COLO829 (cell line): ENCODE measurements at places on chromosomes 3 and 15.
A peak's percentile ranks its signal among the peaks of the same experiment; 100 is the strongest.

- no peak for DNase-seq
Observed at GRCh38 chr3:53740956-53741355, 105.3 kb downstream of the CHDH start.

DNA sequence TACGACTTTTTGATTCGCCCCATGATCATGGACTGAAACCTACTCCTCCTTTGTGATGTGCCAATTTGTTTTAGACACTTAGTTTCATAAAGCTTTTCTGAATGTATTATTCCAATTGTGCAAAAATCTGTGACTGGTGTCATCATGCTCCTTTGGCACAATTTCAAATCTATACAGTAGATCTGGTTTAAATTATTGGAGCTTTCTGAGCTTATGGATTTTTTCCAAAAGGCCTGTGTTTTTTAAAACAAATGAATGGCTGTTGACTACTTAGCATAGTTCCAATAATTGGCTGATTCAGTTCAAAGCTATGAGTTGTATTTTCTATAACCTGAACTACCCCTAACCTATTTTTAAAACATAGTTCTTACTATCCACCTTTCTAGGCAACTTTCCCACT lies 282.7 kb downstream of the CNTN3 start:
- DNase-seq, result no peak

GRCh38 chr3:197027896-197028727 lies 1.5 kb downstream of the MELTF start:
- DNase-seq, result no peak

DNA sequence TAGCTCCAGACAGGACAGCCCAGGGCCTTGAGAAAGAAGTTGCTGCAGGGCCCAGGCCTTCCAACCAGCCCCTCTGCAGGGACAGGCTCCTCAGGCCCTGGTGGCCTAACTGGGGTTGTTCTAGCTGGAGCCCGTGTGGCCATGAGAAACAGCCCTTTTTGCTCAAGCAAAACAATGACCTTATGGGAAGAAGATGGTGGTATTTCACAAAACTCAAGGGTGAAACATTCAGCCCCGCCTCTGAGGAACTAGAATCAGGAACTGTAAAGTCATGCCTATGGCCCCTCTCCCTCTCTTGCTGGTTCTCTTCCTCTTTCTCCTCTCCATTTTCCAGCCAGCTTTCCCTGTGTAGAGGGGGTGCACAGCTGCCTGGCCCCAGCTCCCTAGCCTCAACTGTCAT lies 273.3 kb downstream of the RPLP1 start:
- no peak for DNase-seq

GRCh38 chr15:98124581-98124980 lies 164.1 kb downstream of the ARRDC4 start:
- DNase-seq, result no peak

DNA sequence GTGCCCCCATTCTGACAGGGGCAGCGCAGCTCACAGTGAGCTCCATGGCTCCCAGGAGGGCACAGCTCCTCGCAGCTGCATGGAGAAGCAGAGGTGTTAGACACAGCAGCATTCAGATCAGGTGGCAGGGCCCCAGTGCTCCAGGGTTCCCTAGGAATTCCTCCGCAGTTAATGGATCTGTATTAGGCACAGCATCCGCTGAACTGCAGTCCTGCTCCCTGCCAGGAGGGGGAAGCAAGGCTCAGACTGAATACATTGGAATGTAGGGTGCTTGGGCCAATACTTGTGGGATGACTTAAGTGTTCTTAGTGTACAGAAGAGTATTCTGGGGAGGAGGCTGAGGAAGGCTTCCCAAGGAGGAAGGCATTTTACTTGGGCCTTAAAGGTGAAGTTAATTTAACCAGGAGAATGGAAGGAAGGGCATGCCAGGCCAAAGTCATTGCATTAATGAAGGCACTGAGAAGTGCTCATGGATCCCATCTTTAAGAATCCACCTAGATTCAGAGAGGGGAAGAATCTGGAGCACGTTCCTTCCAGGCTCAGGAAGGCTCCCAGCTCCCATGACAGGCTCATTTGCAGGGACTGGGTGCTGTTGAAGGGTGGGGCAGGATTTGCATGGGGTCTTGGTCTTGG lies 111.6 kb downstream of the RAB11A start:
- DNase-seq, result peak; percentile 48

DNA sequence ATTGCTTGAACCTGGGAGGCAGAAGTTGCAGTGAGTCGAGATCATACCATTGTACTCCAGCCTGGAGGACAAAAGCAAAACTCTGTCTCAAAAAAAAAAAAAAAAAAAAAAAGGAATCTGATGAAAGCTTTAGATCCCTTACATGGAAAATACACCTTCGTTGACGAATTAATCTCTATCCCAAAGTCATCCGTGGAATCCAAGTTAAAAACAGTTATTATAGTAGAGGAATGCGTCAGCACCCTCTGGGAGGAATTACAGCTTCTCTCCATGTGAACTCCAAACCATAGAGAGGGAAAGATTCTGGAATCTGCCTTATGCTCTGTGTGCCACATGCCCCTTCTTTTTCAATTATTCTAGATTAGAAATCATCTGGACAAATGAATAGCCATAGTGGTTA lies 192.3 kb upstream of the C2CD4B start:
- no peak for DNase-seq

- peak; percentile 19 for DNase-seq
Observed at GRCh38 chr15:40279437-40280141, 3.3 kb downstream of the ANKRD63 start.

- DNase-seq, result no peak
Observed at GRCh38 chr15:55394694-55395093, 13.5 kb downstream of the CCPG1 start.

- DNase-seq, result no peak
Observed at GRCh38 chr3:26350853-26351252, 271.7 kb upstream of the LRRC3B start.

GRCh38 chr15:58492661-58493397 lies 61.0 kb downstream of the LIPC start:
- DNase-seq, result no peak

- DNase-seq, result peak; percentile 71
Observed at GRCh38 chr3:14265246-14265962, 86.8 kb downstream of the LSM3 start.

DNA sequence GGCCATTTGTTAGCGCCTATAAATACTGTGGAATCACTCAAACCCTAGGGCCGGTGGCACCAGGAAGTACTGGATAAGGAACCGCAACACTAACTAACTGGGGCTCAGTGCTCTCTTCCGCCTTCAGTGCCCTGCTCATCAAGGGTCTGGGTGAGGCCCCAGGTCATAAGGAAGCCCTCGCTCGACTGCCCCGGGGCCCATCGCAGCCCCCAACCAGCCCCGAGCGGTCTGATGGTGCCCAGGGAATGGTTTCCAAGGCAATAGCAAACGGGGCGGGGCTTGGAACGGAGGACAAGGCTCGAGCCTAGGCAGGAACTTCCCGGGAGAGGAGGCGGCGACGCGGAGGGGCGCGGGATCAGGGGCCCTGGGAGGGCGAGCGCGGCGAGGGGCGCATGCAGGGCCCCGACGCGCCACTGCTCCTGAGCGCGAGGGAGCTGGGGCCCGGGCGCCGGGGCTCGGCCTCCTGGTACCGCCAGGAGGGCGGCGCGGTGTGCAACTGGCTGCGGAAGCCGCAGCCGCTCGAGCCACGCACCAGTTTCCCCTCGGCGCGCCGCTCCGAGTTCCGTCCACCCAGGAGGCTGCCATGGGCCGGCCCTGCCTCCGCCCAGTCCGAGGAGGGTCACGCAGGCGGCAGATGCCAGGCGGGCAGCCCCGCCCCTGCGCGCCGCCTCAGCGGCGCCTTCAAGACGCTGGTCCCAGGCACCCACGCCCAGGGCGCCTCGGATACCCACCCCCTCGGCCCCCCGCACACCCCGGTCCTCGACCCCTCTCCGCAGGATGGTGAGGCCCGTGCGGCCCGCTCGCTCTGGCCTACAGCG lies at the start of gene TTLL3:
TSS of gene TTLL3 (plus strand) at position 648 of the 818 bp plus-strand sequence. CDS start 400 bp downstream, outside the sequence.
- DNase-seq, result no peak

DNA sequence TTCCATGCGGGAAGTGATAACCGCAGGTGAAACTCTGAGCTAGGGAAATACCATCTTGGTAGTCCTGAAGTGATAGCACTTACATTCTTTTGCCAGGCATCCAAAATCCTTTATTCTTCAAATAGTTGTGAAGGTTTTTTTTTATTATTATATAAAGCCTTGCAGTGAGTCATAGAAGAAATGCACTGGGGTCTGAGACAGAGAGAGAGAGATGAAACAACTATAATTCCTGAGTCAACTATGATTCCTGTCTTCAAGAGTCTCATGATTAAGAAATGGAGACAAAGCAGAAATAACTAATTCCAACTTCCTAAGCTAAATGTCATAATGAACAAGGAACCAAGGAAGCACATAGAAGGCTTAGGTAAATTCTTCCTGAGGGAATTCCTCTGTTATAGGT lies 495.6 kb downstream of the LPP start:
- DNase-seq, result no peak

- DNase-seq, result peak; percentile 5
Observed at GRCh38 chr15:66287461-66288057, 5.8 kb upstream of the DIS3L start.

GRCh38 chr3:105907777-105908176 lies 39.0 kb upstream of the CBLB start:
- DNase-seq, result no peak

DNA sequence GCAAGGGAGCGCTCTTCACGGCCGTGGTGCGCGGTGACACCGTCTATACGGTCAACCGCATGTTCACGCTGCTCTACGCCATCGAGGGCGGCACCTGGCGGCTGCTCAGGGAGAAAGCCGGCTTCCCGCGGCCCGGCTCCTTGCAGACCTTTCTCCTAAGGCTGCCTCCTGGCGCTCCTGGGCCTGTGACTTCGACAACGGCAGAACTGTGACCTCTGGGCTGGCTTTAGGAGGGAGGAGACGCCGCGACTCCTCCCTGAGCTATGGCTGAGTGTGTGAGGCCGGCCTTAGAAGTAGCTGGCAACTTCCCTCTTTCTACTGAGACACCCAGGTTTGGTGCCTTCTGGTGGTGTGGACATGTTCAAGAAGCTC lies 1.4 kb downstream of the KBTBD13 start:
- DNase-seq, result no peak

DNA sequence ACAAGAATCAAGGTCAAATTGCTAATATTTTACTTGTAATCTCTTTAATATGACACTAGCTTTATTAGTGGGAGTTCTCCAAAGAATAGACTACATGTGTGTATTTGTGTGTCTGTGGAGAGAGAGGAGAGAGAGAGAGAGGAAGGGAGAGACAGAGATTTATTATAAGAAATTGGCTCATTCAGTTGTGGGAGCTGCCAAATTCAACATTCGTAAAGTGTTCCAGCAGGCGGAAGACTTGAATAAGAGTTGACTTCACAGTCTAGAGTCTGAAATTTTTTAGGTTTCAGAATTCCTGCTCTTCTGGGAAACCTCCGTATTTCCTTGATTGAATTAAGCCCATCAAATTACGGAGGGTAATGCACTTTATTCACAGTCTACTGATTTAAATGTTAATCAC lies 4.7 kb upstream of the CLDN1 start:
- no peak for DNase-seq

- no peak for DNase-seq
Observed at GRCh38 chr15:51798281-51798680, 31.2 kb upstream of the TMOD3 start.

DNA sequence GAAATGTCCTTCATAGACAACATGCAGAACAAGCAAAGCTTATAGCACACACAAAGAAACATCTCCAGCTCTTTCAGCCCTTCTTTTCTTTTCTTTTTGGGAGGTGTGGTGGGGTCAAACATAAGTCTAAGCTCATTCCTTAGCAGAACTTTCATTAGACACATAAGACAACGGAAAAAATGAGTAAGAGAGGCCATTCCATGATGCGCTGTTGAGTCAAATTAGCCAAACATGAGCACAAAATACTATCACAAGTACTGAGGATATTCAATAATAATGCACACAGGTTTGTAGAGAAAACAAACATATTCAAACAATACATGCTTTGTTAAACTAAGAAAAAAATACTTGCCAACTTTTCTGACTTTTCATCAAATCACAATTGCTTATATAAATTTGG lies 83.0 kb downstream of the PLOD2 start:
- DNase-seq, result no peak

GRCh38 chr3:100001526-100002270 lies 112.6 kb downstream of the FILIP1L start:
- DNase-seq, result no peak

DNA sequence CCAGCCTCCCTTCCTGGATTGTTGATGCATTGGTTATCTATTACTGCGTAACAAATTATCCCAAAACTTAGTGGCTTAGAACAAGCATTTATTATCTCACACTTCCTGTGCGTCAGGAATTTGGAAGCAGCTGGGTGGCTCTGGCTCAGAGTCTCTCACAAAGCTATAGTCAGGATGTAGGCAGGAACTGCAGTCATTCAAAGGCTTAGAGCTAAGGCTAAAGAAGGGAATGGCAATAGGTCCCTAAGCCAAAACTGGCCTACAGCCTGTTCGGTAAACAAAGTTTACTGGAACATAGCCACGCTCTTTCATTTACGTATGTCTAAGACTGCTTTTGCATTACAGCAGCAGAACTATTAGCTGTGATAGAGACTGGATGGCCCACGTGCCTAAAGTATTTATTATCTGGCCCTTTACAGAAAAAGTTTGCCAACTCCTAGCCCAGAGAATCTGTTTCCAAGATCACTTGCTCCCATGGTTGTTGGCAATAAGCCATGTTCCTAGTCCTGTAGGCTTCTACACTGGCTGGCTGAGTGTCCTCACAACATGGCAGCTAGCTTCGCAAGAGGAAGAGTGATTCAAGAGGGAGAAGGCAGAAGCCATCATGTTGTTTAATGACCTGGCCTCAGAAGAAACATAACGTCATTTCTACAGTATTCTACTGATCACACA lies 132.4 kb downstream of the SNRK start:
- DNase-seq, result no peak

GRCh38 chr3:16873872-16874271 lies 10.9 kb upstream of the PLCL2 start:
- DNase-seq, result no peak

DNA sequence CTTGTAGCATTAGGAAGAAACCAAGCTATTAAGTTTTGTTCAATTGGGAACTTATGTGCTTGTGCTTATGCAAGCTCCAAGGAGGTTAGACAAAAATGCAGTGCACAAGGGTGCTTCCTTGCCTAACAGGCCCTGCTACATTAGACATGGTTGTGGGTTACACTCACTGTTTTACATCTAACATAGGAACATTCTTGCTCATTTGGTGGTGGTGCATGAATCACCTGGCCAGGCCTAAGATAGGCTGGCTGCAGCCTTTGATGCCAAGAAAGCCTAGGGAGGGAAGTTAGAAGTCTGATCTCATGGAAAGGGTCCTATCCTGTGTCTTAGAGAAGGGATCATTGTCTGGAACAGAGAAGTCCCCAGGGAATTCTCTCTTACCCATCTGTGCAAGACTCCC lies 43.5 kb downstream of the CA12 start:
- DNase-seq, result no peak

GRCh38 chr15:29903785-29904464 lies 81.7 kb upstream of the TJP1 start:
- no peak for DNase-seq

DNA sequence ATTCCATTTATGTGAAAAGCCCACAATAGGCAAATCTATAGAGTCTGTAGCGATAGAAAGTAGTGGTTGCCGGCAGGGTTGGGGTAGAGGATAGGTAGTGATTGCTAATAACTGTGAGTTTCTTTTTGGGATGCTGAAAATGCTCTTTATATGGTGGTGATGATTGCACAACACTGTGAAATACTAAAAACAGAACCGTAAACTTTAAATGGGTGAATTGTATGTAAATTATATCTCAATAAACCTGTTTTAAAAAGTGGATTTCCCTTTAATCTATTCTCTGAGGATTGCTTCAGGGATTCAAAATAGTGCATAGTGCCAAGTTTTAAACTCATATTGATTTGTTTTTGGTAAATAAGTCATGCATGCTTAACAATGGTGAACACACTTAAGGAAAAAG lies 140.2 kb downstream of the LPP start:
- DNase-seq, result no peak
